ENCODE measurements at places on chromosomes 7 and 10. TPM values are rescaled to one million over a fixed set of nuclear protein-coding genes. Genes with fewer than 3 reads are reported as not detected.

DNA sequence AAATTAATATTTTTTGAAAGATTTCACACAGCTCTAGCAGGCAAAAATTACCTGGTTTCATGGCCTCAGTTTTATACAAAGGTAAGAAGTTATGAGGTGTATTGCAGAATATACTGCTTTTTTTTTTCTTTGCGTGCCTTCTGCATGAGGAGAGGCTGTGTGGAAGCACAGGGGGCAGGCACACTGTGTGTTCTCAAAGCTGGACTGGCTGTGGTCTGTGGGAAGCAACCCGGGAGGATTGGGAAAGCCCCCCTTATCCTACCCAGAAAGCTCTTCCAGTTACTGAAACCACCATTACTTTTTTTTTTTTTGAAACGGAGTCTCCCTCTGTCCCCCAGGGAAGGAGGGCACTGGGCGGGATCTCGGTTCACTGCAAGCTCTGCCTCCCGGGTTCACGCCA is 25.0 kb downstream of the ADARB2 start:
- DNase-seq = no peak
- H3K4me3 ChIP-seq = no peak overlapping the region

GRCh38 chr7:101386558-101387231 is 24.0 kb downstream of the COL26A1 start:
- no peak overlapping the region for H3K27ac ChIP-seq
- no peaks in the 10 kb centered on the region for H3K36me3 ChIP-seq
- H3K4me1 ChIP-seq = peaks cover 21% of the 10 kb centered on the region
- peaks cover 22% of the 10 kb centered on the region for H3K27me3 ChIP-seq
- H3K4me3 ChIP-seq = no peak overlapping the region

- H3K27ac ChIP-seq = no peak overlapping the region
- no peaks in the 10 kb centered on the region for H3K27me3 ChIP-seq
- DNase-seq = no peak
- H3K4me1 ChIP-seq = no peaks in the 10 kb centered on the region
Measured at GRCh38 chr10:52609626-52610240, 162.9 kb downstream of the MBL2 start.

- H3K4me1 ChIP-seq = peaks cover 8% of the 10 kb centered on the region
- H3K36me3 ChIP-seq = no peaks in the 10 kb centered on the region
- H3K27ac ChIP-seq = no peak overlapping the region
- DNase-seq = no peak
Measured at GRCh38 chr10:69269761-69270160, 8.5 kb upstream of the HK1 start.

DNA sequence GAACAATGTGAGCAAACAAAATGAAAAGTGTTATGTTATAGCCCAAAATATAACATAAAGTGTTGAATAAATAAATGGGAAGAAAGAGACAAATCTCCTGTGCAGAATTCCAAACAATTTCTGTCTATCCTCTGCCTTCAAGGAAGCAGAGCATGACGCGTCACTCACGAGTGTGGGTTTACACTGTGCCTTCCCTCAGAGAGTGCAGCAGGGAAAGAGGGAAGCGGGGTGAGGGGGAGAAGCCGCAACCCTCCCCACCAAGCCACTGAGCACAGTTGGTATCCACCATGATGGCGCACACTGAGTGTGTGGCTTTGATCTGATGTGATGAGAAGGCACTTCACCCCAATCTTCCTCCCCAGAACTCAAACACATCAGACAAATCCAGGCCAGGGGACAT is 74.8 kb downstream of the PTPRN2 start:
- no peaks in the 10 kb centered on the region for H3K4me1 ChIP-seq
- DNase-seq = no peak
- no peaks in the 10 kb centered on the region for H3K27me3 ChIP-seq
- no peak overlapping the region for H3K4me3 ChIP-seq
- H3K36me3 ChIP-seq = no peaks in the 10 kb centered on the region
- H3K27ac ChIP-seq = no peak overlapping the region

MCM7 gene
- 409 TPM for total RNA-seq

TLL2 gene
- total RNA-seq = not detected

HMX2 gene
- total RNA-seq = not detected

HELLS gene
- 157 TPM for total RNA-seq

AKR1C4 gene
- not detected for total RNA-seq

RSPH10B gene
- not detected for total RNA-seq

CXCL12 gene
- total RNA-seq = not detected

ZNF239 gene
- 0.26 TPM for total RNA-seq
